ENCODE measurements at places on chromosomes 11 and 22.

DNA sequence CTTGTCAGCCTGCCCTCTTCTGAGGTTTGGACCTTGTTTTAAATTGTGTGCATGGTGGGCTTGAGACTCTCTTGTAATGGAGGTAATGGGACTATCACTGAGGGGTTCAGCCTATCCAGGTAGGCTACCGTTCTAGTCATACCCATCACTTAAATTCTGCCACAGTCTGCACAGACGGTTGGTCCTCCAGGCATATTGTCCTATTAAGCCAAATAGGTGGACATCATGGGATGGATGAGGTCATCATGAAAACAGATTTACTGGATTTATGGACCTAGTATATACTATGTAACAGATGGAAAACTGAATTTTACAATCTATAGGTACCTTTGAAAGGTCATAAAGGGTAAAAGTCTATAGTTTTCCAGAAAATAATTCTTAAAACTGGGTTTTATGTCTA, 9.1 kb upstream of the RBM4 start:
- no peak for DNase-seq

DNA sequence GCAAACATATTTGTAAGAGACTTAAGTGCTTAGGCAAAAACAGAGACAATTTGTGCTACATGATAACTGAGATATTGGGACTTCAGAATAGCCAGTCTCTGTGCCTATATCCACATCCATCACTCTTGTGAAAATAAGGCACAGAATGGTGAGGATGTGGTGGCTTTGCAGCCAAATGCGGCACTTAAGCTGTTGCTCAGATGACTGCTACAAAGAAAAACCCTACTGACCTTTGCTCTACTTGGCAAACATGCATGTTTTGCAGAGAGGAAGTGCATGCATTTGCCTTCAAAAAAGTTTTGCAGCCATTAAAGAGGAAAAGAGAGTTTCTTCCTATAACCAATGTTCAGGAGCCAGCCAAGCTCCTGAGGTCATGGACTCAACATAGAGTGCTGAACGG, 675.0 kb upstream of the KIRREL3 start:
- no peak for DNase-seq

- DNase-seq, result no peak
These were observed 9.6 kb downstream of the SCARF2 start for GRCh38 chr22:20427945-20428417.

GRCh38 chr11:111623527-111624030, 21.3 kb downstream of the SIK2 start:
- no peak for DNase-seq

DNA sequence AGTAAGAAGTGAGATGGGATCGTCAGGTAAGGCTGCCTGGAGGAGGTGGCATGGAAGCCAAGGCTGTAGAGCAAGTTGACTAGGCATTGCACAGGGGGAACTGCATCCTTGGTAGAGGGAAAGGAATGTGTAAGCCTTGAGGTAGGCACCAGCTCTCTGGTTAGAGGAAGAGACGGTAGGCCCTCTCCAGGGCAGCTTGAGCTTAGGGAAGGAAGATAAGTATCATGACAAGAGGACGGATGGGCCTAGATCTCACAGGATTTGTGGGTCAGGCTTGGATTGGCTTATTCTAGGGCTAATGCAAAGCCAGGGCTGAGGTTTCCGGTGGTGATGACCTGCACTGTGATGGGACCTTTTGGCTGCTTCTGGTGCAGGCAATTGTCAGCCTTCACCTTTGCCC, 1035.8 kb downstream of the TBC1D22A start:
- DNase-seq, result no peak

DNA sequence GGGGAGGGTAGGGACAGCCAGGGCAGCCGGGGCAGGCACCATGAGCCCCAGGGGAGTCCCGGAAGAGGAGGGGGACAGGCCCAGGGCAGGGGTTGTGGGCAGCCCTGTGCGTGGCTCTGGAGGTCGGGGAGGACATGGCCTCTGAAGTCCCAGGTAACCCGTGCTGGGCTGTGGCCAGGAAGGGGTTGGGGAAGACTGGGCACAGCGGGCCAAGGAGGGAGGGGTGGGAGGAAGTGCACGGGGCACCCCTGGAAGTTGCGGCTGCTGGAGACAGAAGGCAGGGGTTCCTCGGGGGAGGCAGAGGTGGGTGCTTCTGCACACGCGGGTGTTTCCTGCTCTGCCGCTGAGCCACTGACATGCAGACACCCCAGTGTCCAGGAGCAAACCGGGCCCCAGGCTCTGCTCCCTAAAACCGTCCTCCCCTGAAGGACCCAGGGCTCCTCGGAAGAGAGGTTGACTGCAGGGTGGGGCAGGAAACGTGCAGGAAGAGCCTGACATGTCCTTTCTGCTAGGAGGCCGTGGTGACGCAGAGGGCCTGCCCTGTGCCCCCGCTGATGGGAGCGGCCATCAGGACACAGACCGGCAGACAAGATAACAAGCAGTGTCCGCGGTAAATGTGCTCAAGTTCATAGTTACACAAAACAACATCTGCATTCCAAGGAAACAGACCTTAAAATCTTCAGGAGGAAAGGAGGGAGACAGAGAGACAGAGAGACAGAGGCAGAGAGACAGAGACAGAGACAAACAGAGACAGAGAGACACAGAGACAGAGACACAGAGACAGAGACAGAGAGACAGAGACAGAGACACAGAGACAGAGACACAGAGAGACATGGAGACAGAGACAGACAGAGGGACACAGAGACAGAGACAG, 5.7 kb downstream of the TNNI2 start:
- DNase-seq, result no peak

DNA sequence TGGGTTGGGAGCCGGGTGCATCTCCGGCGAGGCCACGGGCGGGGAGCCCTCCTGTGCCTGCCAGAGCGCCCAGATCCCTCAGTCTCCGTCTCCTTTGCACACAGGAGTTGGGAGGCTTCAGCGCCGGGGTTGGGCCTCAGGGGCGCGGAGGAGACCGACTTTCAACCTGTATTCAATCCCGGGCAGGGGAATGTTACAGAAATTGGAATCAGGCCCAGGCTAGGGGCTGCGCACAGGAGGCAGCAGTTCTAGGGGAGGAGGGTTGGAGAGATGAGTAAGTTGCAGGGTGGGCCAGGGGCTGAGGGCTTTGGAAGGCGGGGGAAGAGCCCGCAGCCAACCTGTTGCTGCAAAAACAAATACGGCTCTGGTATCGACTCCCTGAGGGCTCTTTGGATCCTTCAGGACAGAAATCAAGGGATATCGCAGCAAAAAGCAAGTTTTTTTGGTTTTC, 640 bp upstream of the KCNA4 start:
- no peak for DNase-seq

- no peak for DNase-seq
These were observed 385.5 kb upstream of the ANO5 start for GRCh38 chr11:21807350-21807749.

- no peak for DNase-seq
These were observed 57.6 kb downstream of the MYH9 start for GRCh38 chr22:36330127-36330526.

DNA sequence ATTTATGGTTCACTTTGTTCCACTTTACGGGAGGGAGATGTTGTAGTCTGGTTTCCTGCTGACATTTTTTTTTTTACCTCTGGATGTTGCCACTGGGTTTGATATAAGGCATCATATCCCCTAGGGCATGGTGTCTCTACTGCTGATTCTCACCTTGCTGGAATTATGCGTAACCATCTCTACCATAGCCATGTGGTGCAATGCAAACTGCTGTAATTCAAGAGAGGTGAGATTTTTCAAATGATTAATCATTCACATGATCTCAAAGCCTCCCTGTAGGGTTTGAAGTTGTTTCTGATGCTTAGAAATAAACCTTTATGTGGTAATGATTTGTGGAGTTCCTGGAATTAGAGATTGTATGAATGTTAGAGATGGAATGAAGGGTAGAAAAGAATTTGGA, 13.0 kb downstream of the MS4A3 start:
- no peak for DNase-seq

DNA sequence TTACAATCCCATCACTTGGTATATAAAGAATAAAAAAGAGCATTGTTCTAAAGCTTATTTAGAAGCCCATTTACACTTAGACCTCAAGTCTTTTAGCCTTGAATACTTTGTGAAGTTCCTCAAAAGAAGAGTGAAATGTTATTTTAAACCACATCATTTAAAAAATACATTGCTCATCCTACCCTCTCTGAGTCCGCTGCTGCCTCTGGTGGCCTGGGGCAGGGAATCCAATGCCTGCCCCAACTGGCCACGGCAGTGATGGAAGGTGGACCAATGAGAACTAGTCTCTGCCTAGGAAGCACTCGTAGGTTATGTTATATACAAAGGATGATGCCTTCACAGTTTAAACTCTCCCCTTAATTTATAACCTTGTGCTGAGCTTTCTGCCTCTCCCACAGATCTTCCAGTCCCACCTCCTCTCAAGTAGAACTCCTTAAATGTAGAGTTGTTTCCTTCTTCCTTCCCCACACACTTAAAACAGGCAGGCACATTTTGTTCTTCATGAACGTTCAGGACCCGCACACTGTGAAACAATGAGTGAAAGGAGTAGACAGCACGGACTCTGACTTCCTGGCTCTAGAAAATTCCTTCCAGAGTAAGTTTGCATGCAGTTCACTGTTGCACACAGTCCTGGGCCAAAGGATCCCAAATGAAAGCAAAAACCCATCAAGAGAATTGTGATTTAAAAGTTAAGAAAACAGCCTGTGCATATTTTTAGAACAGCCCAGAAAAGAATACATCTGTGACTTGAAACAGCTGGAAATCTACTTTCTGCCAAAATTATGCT, 167.8 kb downstream of the RRAS2 start:
- DNase-seq, result no peak

DNA sequence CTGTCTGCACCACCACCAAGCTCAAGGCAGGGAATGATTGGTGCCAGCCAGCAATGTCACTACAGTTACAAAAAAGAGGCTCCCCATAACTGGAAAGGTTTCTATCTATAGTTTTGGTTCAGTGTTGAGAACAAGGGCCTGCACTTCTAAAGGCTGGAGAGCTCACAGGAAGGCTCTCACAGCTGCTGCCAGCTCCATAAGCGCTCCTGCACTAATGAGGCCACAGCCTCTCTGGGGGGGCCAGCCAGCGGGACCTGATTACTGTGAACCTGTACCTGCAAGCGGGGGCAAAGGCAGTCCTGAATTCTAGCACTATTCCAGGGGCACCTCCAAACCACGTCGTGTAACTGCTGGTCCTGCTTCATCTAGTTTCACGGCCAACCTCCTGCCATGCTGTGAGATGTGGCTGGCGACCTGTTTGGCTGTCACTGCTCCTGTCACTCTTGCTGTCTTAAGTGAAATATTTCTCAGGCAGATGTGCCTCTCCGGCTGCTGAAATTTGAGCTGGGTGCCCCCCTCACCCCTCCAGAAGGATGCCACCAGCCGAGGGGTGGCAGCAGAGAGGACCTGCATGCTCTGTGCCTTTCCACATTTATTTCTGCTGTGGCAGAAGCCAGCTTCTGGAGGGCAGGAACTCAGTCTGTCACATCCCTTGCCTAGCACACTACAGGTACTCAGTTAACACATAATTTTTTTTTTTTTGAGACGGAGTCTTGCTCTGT, 53.3 kb upstream of the ARFGAP3 start:
- DNase-seq, result no peak

- DNase-seq, result no peak
These were observed 188.4 kb downstream of the ADAMTS15 start for GRCh38 chr11:130636722-130637464.

DNA sequence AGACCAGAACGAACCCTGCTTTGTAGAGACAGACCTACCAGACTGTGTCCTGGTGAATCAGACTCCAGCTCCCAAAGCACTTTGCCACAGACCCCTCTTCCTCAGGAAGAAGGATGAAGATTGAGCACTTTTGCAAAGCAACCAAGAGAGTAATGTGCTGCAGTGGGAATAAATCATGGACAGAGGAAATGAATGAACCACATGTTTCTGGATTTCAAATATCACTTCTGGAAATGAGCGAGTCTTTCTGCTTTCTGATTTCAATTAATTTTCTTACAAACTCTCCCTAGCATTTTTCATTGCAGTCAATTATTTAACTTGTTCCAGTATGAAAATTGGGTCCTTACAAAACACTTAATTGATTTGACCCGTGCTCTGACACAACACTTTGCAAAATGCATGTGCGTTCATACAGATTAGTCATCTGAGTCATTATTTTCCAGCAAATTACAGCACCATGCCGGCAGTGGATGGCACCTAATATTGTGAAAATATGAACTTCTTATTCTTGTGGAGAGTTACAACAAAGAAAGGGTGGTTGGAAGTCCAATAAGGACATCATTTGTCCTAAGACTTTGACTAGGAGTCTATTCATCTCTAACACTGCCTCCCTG, 315.9 kb upstream of the CCDC90B start:
- no peak for DNase-seq

DNA sequence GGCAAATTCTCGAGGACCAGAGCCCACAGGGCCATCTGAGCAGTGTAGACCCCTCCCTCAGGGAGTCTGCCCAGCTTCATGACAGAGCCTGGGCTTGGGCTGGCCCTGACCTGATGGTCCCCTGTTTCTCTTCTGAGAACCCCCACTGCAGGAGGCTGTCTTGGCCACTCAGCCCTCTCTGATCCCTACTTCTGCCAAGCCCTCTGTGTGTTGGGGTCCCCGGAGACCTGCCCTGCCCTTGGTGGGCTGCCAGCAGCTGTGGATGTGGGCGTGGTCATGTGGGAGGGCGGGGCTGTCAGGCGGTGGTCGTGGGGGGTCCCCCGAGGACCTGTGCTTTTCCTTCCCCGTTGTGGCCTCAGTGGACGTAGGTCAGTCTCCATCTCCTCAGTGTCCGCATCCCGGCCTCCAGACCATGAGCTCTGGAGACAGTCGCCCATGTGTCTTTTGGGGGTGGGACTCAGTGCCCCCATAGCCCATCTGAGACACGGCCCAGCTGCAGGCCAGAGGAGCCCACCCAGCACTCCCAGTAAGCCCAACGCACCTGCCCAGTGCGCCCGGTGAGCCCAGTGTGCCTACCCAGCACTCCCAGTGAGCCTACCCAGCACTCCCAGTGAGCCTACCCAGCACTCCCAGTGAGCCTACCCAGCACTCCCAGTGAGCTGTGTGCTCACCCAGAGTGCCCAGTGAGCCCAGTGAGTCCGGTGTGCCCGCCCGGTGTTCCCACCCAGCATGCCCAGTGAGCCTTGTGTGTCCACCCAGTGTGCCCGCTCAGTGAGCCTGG, 409.2 kb downstream of the TBC1D22A start:
- DNase-seq, result no peak

GRCh38 chr22:49448526-49448925, 379.1 kb downstream of the BRD1 start:
- DNase-seq, result no peak

DNA sequence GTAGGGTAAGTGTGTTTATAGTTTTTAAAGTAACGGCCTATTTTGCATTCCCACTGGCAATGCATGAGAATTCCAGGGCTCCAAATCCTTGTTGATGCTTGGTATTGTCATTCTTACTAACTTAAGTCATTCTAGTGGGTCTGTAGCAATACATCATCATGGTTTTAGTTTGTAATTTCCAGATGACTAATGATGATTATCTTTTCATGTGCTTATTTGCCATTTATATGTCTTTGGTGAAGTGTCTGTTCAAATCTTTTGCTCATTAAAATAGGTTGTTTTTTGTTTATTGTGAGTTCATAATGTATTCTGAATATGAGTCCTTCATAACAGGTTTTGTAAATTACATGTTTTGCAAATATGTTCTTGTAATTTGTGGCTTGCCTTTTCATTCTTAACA, 31.2 kb downstream of the MTMR3 start:
- peak; percentile 63 for DNase-seq

- no peak for DNase-seq
These were observed 4.6 kb upstream of the PC start for GRCh38 chr11:66962801-66963200.

All from AG09309 (cell line).